ENCODE measurements at places on chromosomes 11 and 22.

- DNase-seq = no peak
Observed at GRCh38 chr11:66815646-66816045, 27.6 kb upstream of the RCE1 start.

DNA sequence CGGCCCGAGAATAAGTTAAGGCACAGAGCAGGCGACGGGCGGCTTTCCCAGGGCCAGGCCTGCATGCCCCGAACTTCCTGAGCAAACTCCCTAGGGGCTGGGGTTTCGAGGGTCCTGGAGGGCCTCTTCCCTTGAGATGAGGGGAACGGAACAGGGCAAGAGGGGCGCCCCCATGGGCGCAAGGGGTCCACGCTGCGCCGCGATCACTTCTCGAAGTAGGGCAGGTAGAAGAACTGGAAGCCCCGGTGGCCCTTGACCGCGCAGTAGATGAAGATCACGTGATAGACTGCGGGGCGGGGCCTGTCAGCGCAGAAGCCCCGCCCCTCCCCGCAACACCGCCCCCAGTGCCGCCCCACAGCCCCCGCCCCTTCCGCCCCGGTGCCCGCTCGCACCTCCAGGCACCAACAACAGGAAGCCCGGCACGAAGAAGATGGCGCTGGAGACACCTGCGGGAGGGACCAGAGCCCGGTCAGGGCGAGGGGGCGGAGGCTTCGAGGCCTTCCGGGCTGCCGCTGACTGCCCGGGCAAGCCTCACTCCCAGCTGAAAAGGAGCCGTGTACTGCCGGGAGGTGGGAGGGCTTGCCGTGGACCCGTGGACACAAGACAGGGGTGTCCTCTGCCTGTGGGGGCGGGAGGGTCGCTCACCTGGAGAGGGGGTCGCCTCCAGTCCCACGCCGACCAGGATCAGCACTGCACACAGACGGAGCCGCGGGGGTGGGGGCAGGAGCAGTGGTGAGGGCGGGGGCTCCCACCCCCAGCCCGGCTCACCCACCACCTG is 4.5 kb downstream of the TMEM134 start:
- peak; percentile 81 for DNase-seq

DNA sequence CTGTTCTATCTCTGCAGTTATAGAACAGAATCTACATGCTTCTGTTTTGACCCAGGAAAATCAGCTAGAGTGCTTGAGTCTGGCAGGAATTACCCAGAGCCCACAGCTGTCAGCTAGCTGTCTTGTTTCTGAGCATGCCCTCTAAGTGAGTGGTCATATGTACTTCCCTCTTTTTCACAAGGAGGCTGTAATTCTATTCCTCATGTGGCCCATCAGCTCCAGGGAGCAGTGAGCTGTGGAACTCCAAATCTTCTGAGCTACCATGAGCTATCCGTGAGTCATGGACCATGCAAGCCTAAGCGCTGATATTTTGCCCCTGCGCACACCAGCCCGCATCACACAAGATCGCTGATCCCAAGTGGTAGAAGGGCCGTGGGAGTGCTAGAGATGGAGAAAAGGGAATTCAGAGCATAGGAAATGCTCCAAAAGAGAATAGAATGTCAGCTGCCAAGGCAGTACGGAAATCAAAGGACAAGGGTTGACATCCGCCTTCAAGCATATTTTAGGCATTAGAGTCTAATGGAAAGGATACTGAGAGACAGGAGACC is 5.4 kb downstream of the FJX1 start:
- DNase-seq = no peak

GRCh38 chr22:40791241-40791640 is 27.9 kb downstream of the SLC25A17 start:
- peak; percentile 66 for DNase-seq

DNA sequence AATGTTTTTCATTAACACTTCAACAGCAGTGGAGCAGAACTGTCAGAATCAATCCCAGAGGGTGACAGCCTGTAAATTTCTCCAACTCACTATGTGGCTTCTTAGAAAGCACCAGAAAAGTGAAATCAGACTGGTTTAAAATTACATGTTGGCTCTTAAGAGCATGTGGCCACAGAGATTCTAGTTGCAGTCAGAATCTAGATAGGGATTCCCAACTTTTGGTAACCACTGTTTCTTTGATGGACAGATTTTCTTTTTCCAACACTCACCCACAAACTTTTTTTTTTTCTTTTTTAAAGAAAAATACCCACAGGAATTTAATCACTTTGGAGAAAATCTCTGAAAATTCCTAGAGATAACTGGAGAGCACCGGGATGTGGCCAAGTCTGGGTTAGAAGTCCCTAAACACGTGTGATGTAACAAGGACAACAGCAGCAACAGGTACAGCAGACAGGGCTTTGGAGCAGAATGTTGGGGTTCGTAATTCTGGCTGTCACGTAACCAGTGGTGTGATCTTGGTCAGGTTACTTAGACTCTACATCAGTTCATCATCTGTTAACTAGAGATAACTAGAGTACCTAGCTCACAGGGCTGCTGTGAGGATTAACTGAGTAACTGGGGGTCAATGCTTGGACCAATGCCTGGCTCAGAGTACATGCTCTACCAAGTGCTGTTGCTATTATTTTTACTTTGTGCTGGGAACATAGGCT is 100.1 kb downstream of the NAT10 start:
- no peak for DNase-seq

DNA sequence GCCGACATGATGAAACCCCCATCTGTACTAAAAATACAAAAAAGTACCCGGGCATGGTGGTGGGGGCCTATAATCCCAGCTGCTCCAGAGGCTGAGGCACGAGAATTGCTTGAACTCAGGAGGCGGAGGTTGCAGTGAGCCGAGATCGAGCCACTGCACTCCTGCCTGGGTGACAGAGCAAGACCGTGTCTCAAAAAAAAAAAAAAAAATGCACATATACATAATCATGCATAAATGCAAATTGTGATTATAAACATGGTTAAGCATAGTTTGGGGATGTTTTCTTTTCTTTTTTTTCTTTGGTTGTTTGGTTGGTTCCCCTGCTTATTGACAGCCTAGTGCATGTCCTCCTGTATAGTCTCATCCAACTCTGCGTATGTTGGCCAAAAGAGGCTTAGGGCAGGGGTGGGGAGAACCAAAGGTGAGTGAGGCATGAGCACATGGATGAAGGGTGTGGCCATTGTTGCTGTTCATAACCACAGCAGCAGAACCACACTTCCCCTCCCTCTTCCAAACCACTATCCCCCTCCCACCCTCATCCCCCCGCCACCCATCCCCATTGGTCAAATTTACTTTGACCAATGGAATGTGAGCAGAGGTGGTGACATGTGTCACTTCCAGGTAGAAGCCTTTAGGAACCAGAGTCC is 6.9 kb upstream of the VPS37C start:
- no peak for DNase-seq

DNA sequence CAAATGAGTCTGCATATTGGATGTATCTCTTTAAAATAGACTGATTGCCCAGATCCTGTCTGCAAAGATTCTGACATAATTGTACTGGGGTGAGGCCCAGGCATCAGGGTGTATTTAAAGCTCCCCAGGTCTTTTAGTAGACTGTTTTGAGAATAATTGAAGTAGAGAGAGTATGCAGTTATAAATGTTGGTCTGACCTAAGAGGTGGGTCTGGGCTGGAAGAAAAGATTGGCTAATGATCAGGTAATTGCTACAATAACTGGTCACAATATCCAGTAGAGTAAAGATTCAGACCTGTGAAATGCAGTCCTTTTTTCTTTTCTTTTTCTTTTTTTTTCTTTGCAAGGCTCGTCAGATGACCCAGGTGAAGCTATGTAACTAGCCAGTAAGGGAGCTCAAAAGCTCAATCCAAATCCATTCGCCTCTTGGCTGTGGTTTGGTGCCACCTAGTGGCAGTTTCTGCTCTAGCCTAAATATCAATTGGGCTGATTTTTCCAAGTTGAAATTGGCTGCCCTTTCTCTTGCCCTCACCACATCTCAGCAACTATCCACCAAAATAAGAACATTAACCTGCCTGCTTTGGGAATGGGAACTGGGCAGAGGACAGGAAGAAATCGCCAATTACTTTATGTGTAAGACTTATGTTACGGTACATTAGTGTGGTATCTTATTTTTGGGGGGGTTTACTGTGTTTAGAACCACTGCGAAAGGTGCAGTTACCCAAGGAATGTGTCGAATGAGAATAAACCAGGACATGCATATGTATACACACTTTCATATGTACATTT is 45.9 kb downstream of the ZNF143 start:
- DNase-seq = peak; percentile 82

DNA sequence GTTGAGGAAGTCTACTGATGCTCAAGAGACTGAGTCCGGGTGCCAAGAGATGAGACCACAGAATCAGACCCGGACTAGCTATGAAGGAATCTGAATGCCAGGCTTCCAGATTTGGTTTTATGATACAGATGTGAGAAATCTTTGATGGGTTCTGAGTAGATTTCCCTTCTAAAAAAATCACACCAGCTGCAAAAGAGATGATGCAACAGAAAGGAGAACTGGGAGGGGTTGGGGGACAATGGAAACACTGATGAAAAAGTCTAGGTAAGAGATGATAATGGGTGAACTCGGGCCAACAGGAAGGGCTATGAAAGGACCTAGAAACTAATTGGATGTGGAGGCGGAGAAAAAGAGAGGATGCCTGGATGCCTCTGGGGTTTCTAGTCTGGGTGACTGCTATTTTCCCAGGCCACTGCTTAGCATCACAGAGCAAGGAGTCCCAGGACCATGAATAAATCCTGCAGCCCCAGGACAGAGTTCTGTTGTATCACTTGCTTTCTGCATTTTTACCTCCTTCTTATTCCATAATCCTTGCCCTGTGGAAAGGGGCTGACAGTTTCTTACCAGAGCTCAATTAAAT is 115.4 kb upstream of the SEZ6L start:
- no peak for DNase-seq

GRCh38 chr11:12743834-12744449 is 69.7 kb downstream of the TEAD1 start:
- DNase-seq = no peak

GRCh38 chr11:118757876-118758399 is 33.0 kb downstream of the DDX6 start:
- no peak for DNase-seq

GRCh38 chr11:108733479-108734116 is 68.7 kb downstream of the DDX10 start:
- no peak for DNase-seq

DNA sequence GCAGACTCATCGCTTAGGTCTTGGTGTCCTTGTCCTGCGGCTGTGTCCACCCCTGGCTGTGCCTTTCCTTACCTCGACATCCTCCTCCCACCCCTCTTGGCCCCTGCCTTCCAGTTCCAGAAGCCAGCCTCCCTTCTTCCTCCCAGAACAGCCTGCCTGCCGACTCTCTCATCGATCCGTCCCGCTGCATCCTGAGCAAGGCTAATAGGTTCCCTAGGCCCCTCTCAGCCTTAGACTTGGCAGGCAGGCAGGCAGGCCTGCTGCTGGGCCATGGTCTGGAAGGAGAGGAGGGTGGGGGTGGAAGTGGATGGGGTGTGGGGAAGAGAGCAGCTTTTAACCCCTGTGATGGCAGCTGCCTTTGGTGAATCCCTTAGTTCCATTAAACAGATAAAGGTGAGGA is 196.7 kb upstream of the TBCEL start:
- no peak for DNase-seq

- DNase-seq = no peak
Observed at GRCh38 chr22:22565981-22566380, 6.9 kb upstream of the PRAME start.

GRCh38 chr11:20672575-20672974 is 3.2 kb downstream of the NELL1 start:
- peak; percentile 37 for DNase-seq

GRCh38 chr11:44680982-44681597 is 45.7 kb upstream of the TSPAN18 start:
- no peak for DNase-seq

- no peak for DNase-seq
Observed at GRCh38 chr22:25650833-25651232, 86.4 kb downstream of the GRK3 start.

DNA sequence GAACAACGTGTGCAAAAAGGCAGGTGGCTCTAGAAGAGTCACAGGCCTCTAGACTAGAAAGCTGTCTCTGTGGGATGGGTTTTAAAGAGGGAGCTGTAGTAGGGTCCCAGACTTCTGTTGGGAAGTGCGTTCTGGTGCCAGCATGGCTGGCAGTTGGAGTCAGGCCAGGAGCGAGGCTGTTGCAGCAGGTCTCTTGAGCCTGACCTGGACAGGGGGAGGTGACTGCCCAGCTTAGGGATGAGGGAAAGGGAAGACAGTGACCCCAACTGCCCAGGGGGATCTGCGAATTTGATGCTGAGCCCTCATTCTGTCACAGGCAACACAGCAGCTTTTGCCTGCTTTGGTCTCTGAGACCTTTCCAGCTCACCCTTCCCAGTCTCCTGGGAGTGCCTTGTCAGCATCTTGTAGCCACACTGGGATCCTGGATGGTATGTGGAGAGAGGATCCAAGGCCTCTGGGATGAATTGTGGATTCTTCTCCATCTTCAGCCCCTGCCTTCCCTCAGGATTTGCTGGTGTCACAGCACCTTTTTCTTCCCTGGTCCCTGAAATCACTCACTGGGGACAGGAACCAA is 3.4 kb downstream of the TSKU start:
- DNase-seq = no peak

GRCh38 chr11:129731316-129731715 is 84.3 kb upstream of the TMEM45B start:
- no peak for DNase-seq

GRCh38 chr11:113014262-113015097 is 53.3 kb downstream of the NCAM1 start:
- DNase-seq = no peak

DNA sequence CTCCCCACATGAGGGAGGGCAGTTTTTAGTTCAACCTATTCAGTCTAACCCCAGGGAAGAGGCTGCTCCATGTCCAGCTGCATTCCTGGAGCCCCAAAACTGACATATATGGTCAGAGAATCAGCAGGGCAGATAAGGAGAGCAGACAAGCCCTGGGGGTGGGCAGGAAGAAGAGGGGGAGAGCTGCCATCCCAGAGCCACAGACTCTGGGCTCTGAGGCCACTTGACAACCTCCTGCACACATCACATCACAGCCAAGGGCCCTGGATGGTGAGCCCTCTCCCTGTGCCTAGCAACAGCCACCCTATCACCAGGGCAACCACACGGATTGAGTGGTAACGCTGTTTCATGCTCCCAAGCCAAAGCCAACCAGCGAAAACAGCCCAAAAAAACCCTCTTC is 3.1 kb downstream of the ARHGAP1 start:
- DNase-seq = no peak

GRCh38 chr22:38314933-38315822 is 2.1 kb downstream of the CSNK1E start:
- DNase-seq = no peak

- DNase-seq = no peak
Observed at GRCh38 chr11:106344966-106345365, 267.5 kb downstream of the AASDHPPT start.

DNA sequence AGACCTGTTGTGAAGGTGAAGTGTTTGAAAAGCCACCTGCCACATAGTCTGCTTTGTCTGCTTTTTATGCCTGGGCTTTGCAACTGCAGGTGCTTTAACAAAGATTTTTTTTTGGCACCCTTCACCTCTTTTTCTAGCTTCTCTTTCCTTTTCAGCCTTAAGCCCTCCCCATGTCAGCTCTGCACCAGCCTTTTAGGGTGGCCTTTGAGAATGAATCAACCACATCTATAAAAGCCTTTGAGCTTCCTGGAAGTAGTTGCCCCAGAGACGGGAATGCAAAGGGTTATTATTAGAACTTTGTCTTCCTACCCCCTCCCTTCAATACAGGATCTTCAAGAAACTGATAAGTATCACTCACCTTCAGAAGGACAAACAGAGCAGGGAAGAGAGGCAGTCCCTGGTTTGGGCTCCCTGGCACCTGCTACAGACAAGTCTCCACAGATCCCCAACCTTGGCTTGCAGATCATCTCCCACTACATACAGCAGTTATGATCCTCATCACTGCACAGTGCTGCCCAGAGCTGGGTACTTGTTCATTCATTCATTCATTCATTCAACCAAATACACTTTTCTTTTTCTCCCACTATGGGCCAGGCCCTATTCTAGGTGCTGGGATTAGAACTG is 8.0 kb downstream of the PVALB start:
- DNase-seq = no peak

Measured in HAP-1 (cell line).